ENCODE measurements at places on chromosomes 7 and 10.

DNA sequence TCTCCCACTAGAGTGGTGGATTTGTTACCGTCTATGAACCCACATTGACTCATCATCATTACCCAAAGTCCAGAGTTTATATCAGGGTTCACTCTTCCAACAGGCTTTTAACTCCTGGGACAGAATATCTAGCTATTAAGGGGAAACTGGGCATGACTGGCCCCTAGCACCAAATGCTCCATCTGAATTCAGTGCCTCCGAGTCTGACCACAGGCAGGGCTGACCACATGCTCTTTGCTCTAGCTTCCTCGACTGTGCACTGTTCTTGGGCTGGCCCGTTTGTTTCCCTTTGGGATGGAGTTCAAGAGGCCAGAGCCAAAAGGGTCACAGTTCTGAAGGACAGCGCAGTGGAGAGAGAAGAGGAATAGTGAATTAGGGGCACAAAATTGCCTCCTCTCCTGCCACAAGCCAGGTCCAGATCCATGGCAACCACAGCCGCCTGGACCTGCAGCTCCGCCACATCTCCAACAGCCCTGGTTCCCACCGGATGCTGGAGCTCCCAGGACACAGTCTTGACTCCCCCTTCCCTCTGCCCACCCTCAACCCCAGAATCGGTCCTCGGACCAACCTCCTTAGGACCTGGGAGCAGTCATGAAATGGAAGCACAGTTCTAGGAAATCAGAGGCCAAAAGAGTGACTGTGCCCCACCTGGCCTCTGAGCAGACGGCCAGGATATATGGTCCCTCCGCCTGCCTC, 16.2 kb downstream of the CAMK2G start:
- DNase-seq = no peak

DNA sequence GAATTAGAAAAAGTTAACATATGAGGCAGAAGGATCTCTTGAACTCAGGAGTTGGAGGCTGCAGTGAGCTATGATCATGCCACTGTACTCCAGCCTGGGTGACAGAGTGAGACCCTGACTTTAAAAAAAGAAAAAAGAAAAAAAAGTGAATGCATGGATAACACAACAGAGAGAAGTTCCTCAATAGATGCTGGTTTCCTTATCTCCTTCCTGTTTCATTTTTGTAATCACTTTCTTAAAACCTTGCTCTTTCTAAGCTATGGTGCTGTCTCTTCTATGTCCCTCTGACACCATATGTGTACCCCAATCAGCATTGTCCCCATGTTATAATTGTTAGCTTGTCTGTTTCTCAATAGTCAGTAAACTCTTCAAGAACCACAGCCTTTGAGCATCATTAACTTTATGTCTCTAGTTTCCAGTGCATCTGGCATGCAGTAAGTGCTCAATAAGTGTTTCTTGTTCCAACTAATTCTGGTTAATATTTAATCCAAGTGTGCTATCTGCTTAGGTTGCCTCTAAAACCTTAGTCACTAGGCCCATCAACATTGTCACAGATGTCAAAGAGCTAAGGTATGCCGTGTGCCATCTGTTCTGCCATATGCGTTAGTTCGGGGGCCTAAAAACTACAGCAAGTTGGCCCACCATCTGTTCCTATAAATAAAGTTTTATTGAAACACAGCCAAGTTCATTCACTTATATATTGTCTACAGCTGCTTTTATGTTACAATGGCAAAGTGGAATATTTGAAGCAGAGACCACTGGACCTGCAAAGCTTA, 36.2 kb downstream of the MPP7 start:
- no peak for DNase-seq

DNA sequence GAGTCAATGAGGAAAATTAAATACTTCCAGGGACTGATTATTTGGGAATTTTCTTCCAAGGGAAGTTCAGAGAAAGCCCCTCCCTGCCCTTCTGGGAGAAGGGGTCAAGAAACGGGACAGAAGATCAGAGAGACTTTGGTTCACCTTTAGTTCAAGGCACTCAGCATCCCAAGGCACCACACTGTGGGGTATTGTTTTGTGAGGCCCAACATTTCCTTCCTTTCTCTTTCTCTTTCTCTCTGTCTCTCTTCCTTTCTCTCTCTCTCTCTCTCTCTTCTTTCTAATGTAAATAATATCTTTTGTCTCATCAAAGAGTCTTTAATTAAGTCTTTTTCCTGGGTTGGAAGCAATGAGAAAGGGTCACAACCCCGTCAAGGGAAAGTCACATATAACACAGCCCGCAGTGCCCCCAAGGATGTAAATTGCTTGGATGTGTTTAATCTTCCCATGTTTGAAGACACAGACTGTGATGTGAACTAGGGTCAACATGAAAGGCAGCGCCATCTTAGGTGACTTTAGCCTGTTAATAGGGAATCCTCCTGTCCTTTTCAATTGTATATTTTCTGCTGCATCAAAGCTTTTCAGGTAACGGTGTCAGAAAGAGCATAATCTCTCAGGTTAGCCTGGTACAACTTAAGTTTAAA, 983.3 kb upstream of the C7orf33 start:
- no peak for DNase-seq

GRCh38 chr10:25175527-25176420, 973 bp downstream of the GPR158 start:
- peak; percentile 31 for DNase-seq

DNA sequence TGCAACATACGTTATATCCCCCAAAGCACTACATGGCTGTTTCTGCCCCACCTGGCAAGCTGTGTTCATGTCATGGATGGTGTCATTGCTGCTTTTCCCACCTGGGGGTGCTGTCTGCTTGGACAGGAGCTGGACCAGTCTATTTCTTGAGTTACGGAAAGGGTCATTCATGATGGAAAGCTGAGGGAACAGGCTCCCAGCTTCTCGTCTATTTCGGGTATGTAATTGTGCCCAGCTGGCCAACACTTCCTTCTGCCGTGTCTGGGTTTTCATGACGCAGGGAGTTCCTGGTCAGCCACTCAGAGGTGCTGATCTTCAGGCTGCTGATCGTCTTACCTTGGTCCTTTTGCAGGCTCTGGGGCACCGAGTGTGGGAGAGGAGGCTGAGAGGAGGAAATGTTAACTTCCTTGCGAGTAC, 8.6 kb downstream of the BTBD16 start:
- no peak for DNase-seq

DNA sequence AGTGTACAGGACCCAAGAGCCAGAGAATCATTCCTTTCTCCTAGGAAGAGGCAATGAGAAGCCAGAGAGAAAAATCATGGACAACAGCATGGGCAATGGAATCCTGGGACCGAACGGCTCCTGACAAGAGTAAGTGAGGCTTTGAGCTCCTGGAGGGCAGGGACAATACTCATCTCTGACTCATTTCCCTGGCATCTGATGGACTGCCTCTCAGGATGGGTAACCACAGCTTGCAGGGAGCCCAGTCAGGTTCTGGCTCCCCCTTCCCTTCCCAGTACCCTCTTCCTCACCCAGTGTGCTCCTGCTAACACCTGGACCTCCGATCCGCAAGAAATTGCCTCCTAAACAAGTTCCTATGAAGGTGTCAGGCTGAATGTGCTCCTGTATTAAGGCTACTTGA, 51.2 kb upstream of the SORCS3 start:
- peak; percentile 92 for DNase-seq

DNA sequence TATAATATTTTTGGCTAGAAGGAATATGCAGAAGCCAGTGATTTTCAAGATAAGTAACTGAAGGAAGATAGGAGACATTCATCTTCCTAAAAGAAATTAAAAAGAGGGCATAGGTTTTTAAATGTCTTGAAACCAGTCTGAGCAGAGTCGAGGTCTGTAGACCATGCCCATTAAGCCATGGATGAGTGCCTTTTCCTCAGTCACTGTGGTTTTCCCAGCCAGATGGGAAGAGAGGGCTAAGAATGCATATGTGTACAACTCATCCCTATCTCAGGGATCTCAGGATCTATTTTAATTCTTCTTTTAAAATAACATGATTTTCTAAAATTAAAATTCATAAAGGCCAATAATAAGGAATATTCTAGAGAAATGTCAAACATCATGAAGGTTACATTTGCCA, 112.8 kb downstream of the PPP1R3A start:
- DNase-seq = no peak

DNA sequence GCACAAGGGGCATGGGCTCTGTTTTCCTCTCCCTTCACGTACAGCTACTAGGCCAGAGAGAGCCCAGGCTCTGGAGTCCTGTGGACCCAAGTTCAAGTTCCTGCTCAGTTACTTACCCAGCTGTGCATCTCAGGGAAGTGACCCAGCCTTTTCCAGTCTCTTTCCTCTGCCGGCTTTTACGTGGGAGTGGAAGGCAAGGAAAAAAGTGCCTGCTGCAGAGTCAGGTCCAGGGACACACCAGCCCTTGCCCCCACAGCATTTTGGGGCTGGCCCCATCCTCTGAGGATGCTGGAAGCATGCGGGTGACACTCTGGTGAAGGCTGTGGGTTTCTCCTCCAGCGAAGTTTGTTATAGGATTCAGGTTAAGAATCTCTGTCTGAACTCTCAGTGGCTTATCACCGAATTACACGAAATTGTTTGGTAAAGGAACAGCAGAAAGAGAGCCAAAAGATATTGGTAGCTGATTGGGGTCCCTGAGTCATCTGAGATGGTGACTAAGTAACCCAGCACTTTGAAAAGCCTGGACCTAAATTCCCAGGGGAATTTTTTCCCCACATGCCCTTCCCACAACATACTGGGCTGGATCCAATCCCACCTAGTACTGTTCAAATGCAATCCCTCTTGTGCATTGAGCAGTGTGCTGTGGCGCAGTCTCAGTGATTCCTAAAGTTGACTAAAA, 424.3 kb downstream of the RPS24 start:
- DNase-seq = peak; percentile 79

- no peak for DNase-seq
Measured at GRCh38 chr10:124249812-124250432, 156.5 kb upstream of the CHST15 start.

GRCh38 chr10:25530306-25530705, 355.5 kb downstream of the GPR158 start:
- DNase-seq = no peak

- no peak for DNase-seq
Measured at GRCh38 chr7:42283553-42283952, 46.5 kb upstream of the GLI3 start.

GRCh38 chr10:79404231-79404609, 41.2 kb downstream of the ZCCHC24 start:
- DNase-seq = peak; percentile 67

- no peak for DNase-seq
Measured at GRCh38 chr7:134916171-134916883, 70.0 kb upstream of the AGBL3 start.

- DNase-seq = no peak
Measured at GRCh38 chr7:10225275-10225674, 748.4 kb upstream of the PHF14 start.

- DNase-seq = no peak
Measured at GRCh38 chr10:131792809-131793208, 108.0 kb upstream of the PPP2R2D start.

All from urothelium cell line (cell line).